IMR-90 (cell line): ENCODE measurements at places on chromosomes 6 and 20. TPM values are rescaled to one million over a fixed set of nuclear protein-coding genes. Genes with fewer than 3 reads are reported as not detected.

DNA sequence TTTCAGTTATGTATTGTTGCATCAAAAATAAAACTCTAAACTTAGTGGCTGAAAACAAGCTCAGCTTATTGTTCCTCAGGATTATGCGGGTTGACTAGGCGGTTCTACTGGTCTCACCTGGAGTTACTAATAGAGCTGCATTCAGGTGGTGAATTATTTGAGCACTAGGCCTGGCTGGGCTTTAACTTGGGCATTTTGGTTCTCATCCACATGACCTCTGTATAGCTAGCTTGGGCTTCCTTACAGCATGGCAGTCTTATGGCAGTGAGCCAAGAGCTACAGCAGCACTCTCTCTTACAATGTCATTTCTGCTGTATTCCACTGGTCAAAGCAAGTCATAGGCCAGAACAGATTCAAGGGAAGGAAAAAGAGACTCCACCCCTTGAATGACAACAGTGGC lies 1.6 kb downstream of the PGBD1 start:
- no peaks in the 10 kb centered on the region for H3K27me3 ChIP-seq
- no peak overlapping the region for H3K4me3 ChIP-seq
- H3K4me1 ChIP-seq: peaks cover 3% of the 10 kb centered on the region; the same call in 1 of the 2 replicates
- no peak overlapping the region for H3K27ac ChIP-seq

DNA sequence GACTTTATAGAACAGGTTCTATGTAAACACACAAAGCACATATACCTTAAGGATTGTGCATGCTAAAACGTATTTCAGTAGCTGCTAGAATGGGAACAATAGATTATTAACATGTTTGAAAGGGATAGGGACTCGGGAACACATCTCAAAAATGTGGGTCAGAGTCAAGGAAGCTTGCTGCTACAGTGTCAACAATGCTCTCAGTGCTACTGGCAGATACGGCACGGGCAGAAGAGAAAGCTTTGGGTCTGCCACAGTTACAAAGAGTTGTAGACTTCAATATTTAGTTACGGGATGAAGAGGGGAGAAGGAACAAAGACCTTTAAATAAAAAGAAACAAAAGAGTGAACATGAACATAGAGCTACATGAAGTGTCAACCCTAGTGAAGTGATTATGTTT lies 170.5 kb downstream of the BACH2 start:
- no peak for DNase-seq
- peaks cover 11% of the 10 kb centered on the region for H3K4me1 ChIP-seq
- no peaks in the 10 kb centered on the region for H3K36me3 ChIP-seq
- H3K27ac ChIP-seq: no peak overlapping the region
- H3K27me3 ChIP-seq: no peaks in the 10 kb centered on the region

- H3K27ac ChIP-seq: no peak overlapping the region
- H3K36me3 ChIP-seq: no peaks in the 10 kb centered on the region
- peak; percentile 78 for DNase-seq
- H3K27me3 ChIP-seq: no peaks in the 10 kb centered on the region
Observed at GRCh38 chr6:64012351-64013001, 376.9 kb downstream of the PHF3 start.

GRCh38 chr20:31643522-31643921 lies 5.8 kb downstream of the COX4I2 start:
- H3K4me1 ChIP-seq: no peaks in the 10 kb centered on the region; the same call in 1 of the 2 replicates
- H3K27ac ChIP-seq: no peak overlapping the region
- DNase-seq: no peak
- H3K36me3 ChIP-seq: no peaks in the 10 kb centered on the region

DNA sequence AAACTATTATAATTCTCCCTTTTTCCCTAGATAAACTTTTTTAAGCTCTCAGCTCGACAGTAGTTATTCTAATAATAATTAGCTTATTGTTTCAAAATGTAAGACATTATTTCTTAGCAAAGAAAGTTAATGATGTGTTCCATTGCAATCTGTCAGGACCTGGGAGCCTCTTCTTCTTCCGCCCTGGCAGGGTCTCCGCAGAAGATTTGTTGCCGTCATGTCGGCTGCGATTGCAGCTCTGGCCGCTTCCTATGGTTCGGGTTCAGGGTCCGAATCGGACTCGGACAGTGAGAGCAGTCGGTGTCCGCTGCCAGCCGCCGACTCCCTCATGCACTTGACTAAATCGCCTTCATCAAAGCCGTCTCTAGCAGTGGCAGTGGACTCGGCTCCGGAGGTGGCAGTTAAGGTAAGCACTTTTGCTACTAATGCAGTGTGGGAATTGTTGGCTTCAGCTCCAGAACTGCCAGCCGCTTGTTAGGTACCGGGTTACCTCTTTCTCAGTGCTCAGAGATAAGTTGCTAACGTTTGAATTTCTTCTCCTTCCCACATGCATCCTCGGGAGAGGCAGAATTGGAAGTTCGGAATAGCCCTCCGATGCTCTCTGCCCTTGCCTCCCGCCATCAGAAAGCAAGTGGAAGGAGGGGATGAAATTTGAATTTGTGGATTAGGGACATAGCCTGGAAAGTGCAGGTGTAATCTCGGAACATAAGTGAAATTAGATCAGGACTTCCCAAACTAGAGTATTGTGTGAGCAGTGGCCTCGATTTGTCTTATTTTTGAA lies at the start of gene CDC40:
TSS of gene CDC40 (plus strand) at position 200 of the 781 bp plus-strand sequence. CDS start at position 218, 18 bp downstream.
- H3K27ac ChIP-seq: peak within 1 kb of the TSS; percentile 98
- H3K4me3 ChIP-seq: peak within 1 kb of the TSS; percentile 81
- no peak for DNase-seq
- H3K4me1 ChIP-seq: 0 out of 2 replicates have a peak, but pooled peaks cover 5% of the 10 kb centered on the region
- H3K36me3 ChIP-seq: no peaks in the 10 kb centered on the region
- H3K27me3 ChIP-seq: no peaks in the 10 kb centered on the region

- no peak for DNase-seq
- H3K4me1 ChIP-seq: peaks cover 5% of the 10 kb centered on the region; the same call in 1 of the 2 replicates
- no peaks in the 10 kb centered on the region for H3K27me3 ChIP-seq
- no peak overlapping the region for H3K4me3 ChIP-seq
- H3K27ac ChIP-seq: no peak overlapping the region
- H3K36me3 ChIP-seq: peaks cover 10% of the 10 kb centered on the region
Observed at GRCh38 chr20:4904127-4904860, 97.0 kb downstream of the SLC23A2 start.

DNA sequence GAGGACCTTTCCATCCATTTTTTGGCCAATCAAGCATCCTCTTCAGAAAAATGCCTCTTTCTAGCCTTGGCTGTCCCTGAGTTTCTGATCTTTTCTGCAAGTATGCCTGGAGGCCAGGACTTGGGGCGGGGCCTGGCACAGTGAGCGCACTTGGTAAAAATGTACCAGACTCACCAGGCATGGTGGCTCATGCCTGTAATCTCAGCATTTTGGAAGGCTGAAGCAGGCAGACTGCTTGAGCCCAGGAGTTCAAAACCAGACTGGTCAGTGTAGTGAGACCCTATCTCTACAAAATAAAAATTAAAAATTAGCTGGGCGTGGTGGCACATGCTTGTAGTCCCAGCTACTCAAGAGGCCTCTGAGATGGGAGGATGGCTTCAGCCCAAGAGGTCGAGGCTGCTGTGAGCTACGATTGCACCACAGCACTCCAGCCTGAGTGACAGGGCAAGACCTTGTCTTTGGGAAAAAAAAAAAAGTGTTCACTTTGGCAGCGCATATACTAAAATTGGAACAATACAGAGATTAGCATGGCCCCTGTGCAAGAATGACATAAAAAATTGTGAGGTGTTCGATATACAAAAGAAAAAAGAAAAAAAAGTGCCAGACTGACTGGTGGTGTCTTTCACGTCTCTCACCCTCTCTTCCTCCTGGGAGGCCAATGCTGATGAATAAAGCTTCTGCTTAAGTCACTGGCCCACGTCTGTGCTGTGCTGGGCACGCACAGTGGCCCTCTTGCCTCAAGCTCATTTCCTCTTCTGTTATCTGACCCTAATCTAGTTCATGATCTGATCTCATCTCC lies 18.1 kb upstream of the SLC9A8 start:
- no peak overlapping the region for H3K4me3 ChIP-seq
- H3K27me3 ChIP-seq: peaks cover 10% of the 10 kb centered on the region
- H3K27ac ChIP-seq: no peak overlapping the region

DNA sequence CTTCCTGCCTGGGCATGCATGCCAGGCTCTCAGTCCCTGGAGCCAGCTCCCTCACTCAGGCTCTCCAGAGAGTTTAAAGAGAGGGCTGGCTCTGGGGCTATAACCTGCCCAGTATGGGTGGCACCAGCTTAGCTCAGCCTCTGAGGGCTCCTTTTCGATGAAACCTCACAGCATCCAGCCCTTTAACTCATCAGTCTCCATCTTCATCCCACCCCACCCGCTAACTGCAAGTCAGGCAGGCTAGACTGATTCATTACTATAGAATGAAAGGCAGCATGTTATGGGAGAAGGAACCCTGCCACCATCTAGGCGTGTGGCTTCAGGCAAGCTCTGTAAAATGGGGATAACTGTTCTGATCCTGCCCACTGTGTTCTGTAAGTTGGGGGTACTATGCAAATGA lies 53.5 kb downstream of the RAB44 start:
- H3K36me3 ChIP-seq: no peaks in the 10 kb centered on the region
- no peak overlapping the region for H3K4me3 ChIP-seq
- no peaks in the 10 kb centered on the region; the same call in 1 of the 2 replicates for H3K4me1 ChIP-seq
- H3K27me3 ChIP-seq: peaks cover 19% of the 10 kb centered on the region; the same call in 1 of the 2 replicates

- H3K4me1 ChIP-seq: no peaks in the 10 kb centered on the region; the same call in 1 of the 2 replicates
- no peaks in the 10 kb centered on the region for H3K27me3 ChIP-seq
- no peaks in the 10 kb centered on the region for H3K36me3 ChIP-seq
- no peak for DNase-seq
Observed at GRCh38 chr6:156901309-156902019, 124.3 kb downstream of the ARID1B start.

GRCh38 chr20:25867776-25868649 lies 171.4 kb upstream of the ZNF337 start:
- no peaks in the 10 kb centered on the region for H3K4me1 ChIP-seq
- no peak overlapping the region for H3K27ac ChIP-seq
- H3K27me3 ChIP-seq: peaks cover 18% of the 10 kb centered on the region
- H3K36me3 ChIP-seq: no peaks in the 10 kb centered on the region
- peak overlapping the region; percentile 21; the same call in 1 of the 2 replicates for H3K4me3 ChIP-seq
- DNase-seq: peak; percentile 16

DNA sequence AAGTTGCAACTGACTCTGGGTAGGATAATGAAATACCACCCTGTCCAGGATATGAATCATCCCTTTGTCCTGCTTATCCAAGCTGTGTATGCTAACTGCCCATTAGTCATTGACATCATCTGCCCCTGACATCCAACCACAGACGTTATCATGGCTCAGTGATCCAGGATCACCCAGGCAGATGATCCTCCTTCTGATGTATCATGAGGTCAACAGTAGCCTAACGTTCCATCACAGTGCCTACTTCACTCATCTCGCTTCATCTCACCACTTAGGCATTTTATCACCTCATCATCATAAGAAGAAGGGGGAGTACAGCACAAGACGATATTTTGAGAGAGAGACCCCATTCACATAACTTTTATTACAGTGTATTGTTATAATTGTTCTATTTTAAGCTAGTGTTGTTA lies 13.4 kb upstream of the BTN3A2 start:
- peaks cover 7% of the 10 kb centered on the region; the same call in 1 of the 2 replicates for H3K4me1 ChIP-seq
- DNase-seq: peak; percentile 99
- no peaks in the 10 kb centered on the region for H3K36me3 ChIP-seq
- H3K27me3 ChIP-seq: no peaks in the 10 kb centered on the region
- H3K27ac ChIP-seq: no peak overlapping the region

GRCh38 chr6:132161283-132161682 lies 210.1 kb upstream of the CCN2 start:
- no peaks in the 10 kb centered on the region for H3K36me3 ChIP-seq
- peak; percentile 80 for DNase-seq
- no peaks in the 10 kb centered on the region; the same call in 1 of the 2 replicates for H3K4me1 ChIP-seq
- H3K27ac ChIP-seq: no peak overlapping the region
- H3K27me3 ChIP-seq: no peaks in the 10 kb centered on the region
- H3K4me3 ChIP-seq: no peak overlapping the region

The NT5DC1 gene
- 7.5 and 11.7 TPM in 2 replicates for total RNA-seq
